ENCODE measurements at places on chromosomes 5 and 9.

DNA sequence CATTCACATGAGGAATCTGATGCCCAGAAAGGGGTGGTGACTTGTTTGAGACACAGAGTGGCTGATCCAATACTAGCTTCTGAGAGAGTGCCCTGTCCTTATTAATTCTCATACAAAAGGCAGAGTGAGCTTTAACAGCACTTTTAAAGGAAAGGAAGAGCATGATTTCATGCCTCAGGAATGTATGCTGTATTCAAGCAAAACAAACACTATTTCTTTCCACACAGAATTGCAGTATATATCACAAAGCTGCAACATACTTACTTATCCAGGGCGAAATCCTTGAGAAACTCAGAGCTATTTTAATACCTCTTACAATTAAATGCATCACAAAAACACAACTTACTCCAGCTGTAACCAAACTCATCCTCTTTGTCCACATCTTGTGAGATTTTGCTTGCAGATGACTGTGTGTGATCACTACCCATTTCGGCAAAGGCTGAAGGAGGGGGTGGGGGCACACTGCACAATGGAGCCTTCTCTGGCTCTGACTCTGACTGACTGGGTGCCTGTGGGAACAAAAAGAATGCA is 139.8 kb downstream of the MPDZ start:
- DNase-seq = no peak

DNA sequence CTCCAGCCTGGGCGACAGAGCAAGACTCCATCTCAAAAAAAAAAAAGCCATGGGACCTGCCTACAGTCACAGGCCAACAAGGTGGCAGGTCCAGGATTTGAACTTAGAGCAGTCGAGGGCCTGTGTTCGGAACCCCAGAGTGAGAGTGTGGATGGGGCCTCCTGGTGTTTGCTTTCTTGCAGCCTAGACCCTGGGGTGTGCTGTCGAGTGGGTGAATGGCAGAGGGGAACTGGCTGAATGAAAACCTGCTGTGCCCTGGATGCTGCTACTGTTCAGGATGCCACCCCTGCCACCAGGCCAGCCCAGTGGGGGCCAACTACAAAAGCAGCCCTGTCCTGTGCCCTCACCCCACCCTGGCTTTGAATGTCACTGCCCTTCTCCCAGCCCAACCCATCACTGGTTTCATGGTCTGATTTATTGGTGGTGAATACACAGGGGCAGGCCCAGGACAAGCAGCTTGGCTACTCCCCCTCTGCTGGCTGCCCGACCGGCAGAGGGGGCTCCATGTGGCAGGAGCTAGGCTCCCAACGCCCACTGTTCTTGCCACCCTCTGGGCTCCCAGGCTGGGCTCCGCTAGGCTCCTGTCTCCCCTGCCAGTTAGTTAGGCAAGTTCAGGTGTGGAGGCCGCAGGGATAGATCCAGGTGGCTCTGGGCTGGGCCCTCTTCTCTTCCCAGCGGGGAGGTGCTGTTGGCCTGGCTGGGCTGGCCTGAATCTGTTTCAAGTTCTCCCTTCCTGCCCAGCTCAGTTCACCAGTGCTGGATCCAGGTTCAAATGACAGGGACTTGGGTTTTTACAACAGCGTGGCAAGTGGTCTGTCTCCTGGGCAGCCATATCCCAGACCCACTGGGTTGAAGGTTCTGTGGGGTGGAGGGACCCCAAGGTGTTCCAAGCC is 12.2 kb downstream of the FPGS start:
- DNase-seq = no peak

GRCh38 chr9:127927988-127928675 is 2.4 kb downstream of the PIP5KL1 start:
- DNase-seq = no peak

GRCh38 chr9:21294904-21295538 is 10.1 kb downstream of the IFNA5 start:
- DNase-seq = no peak

GRCh38 chr9:15977438-15977837 is 424.6 kb downstream of the CCDC171 start:
- no peak for DNase-seq

DNA sequence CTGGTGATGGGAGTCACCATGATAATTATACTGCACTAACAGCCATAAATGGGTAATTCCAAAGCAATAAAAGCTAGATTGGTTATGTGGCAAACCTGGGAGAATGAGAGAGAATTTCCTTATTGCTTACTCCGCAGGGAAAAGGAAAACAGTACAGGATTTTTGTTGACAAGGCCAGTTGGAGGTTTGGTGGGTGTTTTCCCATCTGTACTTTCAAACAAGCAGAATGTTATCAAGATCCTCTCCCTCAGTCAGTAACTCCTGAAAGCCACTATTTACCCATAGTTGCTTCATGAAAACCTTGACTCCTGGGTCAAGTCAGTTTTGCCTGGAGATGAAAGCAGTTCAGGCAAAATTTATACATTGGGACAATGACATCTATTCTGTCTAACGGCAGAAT is 26.4 kb downstream of the IL9 start:
- no peak for DNase-seq

DNA sequence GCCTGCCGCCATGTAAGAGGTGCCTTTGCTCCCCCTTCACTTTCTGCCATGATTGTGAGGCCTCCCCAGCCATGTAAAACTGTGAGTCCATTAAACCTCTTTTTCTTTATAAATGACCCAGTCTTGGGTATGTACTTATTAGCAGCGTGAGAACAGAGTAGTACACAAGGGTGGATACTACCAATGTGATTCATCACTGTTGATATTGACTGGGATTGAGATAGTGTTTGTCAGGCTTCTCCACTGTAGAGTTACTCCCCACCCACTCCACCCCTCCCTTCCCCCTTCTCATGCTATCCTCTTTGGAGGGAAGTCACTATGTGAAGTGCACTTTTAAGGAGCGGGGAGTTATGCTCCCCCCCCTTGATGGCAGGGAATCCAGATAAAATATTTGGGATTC is 11.4 kb upstream of the CRHBP start:
- no peak for DNase-seq

DNA sequence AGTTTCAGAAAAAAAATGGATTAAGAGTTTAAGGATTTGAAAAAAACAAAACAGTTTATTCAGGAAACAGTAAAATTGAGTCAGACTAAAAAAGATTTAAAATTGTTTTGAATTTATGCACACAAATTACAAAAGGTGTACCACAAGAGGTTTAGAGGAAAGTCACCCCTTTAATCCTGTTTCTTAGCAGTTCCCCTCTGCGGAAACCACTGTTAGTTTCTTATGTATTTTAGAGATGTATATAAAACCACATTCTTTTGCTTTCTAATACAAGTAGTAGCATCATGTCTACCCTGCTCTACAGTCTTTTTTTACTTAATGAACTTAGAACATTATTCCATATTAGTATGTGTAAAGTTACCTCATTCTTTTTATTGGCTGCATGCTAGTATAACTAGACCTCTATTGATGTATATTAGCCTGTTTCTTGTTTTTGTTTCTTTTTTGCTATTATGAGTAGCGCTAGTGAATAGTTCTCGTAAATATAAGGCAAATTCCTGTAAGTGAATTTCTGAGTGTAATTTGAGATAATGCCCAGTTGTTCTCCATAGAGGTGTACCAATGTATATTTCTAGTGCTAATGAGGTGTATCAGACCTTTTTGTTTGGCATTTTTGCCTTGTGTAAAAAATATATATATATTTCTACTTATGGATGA is 20.0 kb downstream of the GPBP1 start:
- no peak for DNase-seq

DNA sequence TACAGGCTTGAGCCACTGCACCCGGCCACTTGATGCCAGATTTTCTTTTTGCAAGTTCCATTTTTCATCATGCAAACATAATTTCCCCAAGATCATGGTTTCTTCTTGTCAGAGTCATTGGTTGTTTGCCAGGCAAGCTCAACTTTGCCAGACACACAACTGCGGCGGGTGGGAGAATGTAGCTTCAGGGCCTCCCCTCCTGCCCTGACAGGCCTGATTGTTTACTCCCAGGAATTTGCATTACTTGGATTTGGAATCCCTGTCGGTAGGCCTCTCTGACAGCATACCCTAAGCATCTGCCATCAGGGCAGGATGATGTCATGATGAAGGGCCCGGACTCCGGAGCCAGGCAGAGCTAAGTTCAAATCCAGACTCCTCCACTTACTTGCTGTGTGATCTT is 15.1 kb downstream of the RPS14 start:
- no peak for DNase-seq

DNA sequence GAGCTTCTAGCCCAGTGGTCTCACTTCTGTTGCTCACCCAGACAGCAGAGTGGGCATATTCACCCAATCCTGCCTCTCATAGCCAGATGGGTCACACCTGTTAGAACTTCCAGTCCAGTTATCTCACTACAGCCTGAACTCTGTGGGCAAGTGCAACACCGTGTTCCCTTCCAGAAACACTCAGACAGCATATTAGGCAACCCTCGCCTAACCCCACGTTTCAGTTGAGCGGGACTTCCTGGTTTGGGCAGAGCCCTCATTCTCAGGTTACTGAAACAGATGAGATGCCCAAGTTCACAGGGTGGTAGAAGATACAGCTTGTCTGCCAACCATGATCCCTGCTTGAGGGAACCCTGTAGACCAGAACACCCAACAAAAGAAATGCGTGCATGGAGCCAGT is 538.2 kb downstream of the CYLC2 start:
- no peak for DNase-seq

- DNase-seq = no peak
Observed at GRCh38 chr5:171424726-171425125, 5.3 kb downstream of the FGF18 start.

GRCh38 chr5:78221964-78222451 is 72.5 kb downstream of the AP3B1 start:
- DNase-seq = no peak

DNA sequence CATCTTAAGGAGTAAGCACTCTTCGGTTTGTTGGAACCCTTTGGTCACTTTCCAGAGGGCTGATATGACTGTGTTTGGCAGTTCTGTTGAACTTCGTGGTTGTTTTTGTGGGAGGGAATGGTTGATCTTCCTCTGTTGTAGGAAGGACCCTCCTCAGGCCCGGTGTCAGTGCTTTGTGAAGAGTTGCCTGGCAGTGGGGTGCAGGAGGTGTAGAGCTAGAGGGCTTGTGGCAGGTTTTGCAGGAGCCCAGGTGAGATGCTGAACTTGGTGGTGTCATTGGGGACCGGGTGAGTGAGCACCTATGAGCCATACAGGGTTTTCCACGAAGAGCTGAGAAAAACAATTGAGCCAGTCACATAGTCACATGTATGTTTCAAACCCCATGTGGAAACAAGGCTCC is 27.2 kb downstream of the SECISBP2 start:
- no peak for DNase-seq

GRCh38 chr5:154384480-154385235 is 61.1 kb upstream of the SAP30L start:
- DNase-seq = no peak

- DNase-seq = no peak
Observed at GRCh38 chr9:130319300-130319699, 53.7 kb downstream of the HMCN2 start.

- no peak for DNase-seq
Observed at GRCh38 chr5:119470105-119470763, 17.9 kb downstream of the HSD17B4 start.

DNA sequence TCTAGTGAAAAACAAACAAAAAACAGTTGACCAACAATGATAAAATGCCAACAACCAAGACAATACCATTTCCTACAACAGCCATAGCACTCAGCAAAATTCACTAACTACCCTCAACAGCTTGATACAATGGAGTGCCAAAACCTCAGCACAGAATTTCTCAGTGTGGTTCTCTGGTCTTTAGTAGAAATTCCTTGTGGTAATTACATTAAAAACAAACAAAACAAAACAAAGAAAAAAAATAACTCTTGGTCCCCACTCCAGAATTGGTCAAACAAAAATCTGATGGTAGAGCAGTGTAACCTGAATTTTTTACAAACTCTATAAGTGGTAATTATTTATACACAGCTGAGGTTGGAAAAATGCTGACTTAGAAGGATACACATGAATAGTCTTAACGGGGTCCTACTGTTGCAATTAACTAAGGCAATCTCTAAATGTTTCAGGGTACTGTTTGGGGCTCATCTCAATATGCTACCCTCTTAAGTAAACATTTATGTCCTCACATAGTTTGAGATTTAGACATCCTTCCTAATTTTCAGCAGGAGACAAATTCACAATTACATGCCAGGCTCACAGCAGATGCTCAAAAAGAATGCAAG is 13.8 kb downstream of the CSNK1A1 start:
- no peak for DNase-seq

- no peak for DNase-seq
Observed at GRCh38 chr5:57277085-57277484, 103.2 kb downstream of the GPBP1 start.

- DNase-seq = no peak
Observed at GRCh38 chr9:128206484-128206883, 3.3 kb downstream of the DNM1 start.

GRCh38 chr5:148739023-148739422 is 84.7 kb upstream of the HTR4 start:
- DNase-seq = no peak

GRCh38 chr9:14313951-14314423 is at the start of gene NFIB:
Gene NFIB (minus strand): TSS chr9:14314141. CDS start chr9:14313511, 630 bp downstream.
- no peak for DNase-seq

GRCh38 chr9:33817327-33818166 is 587 bp downstream of the UBE2R2 start:
- peak; percentile 20 for DNase-seq

DNA sequence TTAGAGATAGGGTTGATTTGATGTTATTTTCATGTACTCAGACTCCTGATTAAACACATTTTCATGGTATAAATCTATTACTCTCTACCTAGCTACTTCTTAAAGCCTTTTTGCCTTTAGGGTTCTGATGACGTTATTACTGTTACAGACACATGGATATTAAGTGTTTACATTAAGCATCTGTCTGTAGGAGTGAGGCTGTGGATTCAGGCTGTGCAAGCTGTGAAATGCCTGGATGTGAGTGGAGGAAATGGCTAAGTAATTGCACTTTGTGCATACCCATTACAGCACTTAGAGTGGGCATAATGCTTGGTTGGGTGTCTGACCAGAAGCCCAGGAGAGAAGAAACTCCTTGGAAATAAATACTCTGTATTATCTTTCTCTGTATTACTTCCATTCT is 186.8 kb downstream of the SNX18 start:
- no peak for DNase-seq

DNA sequence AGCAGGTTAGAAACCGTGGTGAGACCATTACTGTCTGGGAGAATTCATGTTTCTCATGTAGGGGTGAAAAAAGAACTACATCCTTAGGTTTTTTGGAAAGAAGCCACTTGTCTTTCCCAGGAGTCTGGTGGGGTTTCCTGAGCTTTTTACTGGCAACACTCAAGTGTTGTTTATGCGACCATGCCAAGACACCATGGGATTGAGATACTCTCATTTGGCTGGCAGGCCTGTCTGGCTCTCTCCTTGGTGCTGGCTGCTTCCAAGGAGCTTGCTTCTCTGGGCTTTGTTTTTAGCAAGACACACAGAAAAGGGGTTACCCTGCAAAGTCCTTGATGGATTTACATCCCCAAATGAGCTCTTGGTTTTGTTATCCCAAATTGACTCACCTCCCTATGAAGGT is 80.9 kb upstream of the ISL1 start:
- no peak for DNase-seq

GRCh38 chr5:143063175-143063970 is 293.2 kb downstream of the ARHGAP26 start:
- no peak for DNase-seq

Data from activated T-cell treated with anti-CD3 and anti-CD28 coated beads for 24 hours (primary cell).